Skin of body (tissue), 3 donors: ENCODE measurements at places on chromosomes 2 and 18.

DNA sequence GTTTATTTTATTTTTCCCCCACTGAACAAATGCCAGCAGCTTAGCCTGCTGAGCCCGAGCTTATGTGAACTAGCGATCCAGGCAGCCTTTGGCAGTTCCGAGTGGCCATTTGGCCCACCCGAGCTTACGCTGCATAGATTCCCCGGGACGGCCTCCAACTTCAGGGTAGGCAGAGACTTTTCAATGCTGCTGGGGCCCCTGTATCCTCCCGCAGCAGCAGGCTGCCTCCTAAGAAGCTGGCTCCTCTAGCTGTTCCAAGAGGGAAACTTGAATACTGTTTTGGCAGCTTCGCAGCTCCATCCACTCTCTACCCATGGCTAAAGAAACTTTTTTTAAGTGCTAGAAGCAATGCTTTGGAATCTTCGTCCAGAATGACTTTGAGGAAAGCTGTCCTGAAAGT lies 295.2 kb downstream of the SS18 start:
- no peak for DNase-seq

GRCh38 chr2:240226672-240227537 lies 86.4 kb upstream of the OTOS start:
- no peak for DNase-seq

GRCh38 chr2:157190151-157190550 lies 67.4 kb upstream of the GALNT5 start:
- no peak for DNase-seq

DNA sequence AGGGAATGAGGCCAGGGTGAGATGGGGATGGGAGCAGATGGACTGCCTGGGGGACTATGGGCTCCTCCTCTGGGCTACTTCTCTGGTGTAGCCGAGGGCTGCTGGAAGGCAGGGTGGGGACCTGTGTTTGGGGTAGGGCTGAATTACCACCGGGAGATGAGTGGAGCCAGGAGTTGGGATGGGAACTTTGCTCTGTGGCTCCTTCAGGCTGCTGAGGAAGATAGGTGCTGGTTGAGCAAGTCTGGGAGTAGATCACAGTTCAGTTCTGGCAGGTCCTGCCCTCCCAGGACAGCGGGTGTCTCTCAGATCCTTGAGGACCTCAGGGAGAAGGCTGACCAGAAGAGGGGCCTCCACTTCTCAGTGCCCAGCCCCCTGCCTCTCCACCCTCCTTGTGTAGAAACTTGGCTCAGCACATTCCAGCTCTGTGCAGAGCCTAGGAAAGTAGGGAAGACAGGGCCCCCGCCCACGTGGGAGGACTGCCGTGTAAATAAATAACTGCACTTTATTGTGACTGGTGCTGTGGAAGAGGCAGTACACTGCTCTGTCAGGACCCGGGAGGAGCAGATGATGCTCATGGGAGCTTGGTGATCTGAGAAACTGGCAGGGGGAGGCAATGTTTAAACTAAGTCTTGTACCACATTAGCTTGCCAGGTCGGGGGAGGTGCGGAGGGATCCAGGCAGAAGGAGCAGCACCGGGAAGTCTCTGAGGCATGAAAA lies 15.3 kb downstream of the TET3 start:
- no peak for DNase-seq

DNA sequence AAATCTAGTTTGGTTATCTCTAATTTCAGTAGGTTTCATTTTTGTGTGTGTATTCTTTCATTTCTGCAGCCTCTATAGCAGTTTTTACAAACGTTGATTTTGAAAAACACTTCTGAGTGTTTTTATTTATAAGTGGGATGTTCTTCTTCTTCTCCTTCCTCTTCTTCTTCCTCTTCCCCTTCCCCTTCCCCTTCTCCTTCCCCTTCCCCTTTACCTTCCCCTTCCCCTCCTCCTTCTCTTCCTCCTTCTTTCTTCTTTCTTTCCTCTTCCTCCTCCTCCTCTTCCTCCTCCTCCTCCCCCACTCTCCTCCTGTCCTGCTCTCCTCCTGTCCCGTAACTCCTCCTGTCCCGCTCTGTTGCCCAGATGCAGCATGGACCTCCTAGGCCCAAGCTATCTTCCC lies 4.2 kb downstream of the UGGT1 start:
- no peak for DNase-seq

DNA sequence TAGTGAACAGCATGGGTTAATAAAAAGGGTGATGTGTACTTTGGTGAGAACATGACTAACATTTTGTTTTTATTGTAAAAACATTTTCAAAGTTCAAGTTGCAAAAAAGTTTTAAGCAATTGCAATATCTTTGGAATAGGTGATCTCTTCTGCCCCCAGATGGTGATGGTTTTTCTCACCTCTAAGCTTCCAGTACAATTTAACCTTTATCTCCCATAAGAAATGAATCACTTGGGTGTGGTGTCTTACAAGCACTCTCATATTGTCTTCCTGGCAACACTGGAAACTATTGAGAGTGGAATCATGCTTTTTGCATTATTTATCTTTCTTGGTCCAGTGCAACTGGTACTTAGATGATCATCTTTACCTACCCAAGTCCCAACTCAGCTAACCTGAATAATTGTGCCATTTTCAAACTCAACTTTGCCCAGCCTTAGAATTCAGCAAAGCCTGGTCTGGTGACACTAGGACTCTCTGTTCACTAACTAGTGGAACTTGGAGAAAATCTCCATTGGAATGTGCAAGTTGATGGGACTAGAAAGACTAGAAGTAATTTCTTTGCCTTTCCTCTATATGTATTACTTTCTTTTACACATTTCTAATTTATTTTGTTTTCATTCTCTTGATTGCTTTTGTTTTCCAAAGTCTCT lies 964.7 kb upstream of the ZEB2 start:
- peak; percentile 6 for DNase-seq

GRCh38 chr2:164778723-164779122 lies 62.9 kb downstream of the COBLL1 start:
- DNase-seq, result no peak

DNA sequence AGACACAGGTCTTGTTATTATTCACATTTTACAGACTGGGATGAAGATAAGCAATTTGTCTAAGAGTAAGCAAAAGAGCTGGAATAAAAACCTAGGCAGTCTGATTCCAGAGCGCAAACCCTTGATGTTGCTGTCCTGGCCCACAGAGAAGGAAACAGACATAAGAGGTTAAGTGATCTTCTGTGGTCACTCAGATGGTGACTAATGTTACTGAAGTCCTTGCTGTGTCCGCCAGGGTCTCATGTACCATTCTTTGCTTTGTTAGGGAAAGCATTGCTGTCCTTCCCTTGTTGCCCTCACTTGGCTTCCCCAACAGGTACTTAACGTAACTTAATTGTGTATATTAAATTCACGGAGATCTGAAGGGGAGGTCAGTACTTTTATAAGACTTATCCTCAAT lies 14.9 kb upstream of the FAP start:
- no peak for DNase-seq

- DNase-seq, result no peak
Measured at GRCh38 chr2:41737888-41738287, 309.9 kb upstream of the PKDCC start.

- no peak for DNase-seq
Measured at GRCh38 chr18:51163543-51163942, 33.9 kb downstream of the MEX3C start.

DNA sequence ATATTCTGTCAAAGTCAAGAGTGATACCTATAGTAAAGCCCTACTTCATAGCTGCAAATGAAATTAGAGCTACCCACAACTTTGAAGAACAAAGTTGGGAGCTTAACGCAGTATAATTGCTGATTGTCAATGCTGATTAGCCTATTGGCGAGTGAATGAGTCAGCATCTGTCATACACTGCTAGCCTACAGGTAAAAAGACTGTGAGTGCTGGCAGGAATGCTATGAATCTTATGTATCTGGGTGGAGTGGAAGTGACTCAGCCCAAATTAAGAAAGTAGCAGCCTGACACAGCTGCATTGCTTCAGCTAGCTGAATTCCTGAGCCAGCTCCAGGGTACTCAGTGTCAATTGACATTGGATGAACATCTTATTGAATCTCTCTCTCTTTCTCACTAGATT lies 179.4 kb upstream of the DCC start:
- no peak for DNase-seq

- no peak for DNase-seq
Measured at GRCh38 chr2:88856409-88857135, 165.1 kb downstream of the RPIA start.

DNA sequence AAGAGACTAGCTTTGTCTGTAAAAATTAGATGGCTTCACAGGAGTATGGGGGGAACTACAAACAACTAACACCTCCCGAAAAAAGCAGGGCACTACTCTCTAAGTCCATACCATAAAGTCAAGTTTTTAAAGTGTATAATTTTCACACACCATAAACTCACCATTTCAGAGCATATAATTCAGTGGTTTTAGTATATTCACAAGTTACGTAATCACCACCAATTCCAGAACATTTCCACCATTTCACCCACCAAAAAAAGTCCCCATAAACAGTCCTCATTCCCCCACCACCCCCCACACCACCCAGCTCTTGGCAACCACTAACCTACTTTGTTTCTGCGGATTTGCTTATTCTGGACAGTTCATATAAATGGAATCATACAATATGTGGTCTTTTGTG lies 33.8 kb downstream of the CFAP36 start:
- DNase-seq, result no peak

DNA sequence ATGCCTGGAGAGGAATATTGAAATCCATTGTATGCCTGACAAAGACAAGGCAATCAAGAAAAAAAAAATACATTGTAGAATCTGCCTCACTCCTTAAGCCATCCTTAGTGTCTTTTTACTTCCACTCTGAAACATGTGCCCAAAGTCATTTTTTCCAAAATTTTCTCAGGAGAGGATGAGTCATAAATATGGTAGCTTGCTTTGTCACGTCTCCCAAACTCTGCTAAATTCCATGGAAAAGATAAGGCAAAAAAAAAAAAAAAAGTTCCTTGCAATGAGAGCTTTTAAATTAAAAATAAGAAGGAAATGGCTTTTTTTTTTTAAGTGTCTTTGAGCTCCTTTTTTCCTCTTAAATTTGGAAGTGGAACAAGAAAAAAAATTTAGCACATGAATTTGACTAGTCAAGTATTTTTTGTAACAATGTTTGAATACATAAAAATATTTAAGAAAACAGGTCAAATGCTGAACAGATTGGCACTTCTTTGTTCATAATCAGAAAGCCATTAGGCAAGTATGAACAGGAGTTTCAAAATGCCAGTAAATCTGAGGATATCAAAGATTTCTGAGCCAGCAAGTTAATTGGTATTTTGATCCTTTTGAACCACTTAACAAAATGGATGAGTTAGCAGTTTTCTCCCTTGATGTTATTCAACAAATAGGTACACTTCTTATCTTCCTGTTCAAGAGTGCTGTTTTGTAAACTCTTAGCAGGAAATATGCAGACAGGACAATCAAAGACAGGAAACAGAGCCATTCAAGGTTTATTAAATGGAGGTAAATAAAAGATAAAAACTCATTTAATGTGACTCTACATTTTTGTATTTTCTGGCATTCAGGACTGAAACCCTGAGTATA lies 247.3 kb upstream of the SP5 start:
- DNase-seq, result no peak

- no peak for DNase-seq
Measured at GRCh38 chr2:131535526-131535925, 7.8 kb downstream of the CCDC74A start.

DNA sequence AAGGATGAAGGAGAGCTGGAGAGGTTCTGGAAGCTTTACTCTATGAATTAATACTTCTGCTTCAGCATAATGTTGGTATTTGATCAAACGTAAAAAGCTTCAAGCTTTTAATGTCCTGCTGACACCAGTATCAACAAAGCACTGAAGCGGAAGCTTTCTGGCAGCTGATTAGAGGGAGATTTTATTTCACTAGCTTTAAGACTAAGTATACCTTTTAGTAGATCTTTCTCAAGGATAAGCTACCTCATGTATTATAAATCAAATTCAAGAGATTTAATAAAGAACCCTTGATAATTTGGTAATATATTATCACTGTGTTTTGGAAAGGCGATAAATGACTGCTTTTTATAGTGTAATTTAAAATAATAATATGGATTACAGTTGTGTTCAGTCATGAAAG lies 128.0 kb upstream of the CD302 start:
- DNase-seq, result no peak

DNA sequence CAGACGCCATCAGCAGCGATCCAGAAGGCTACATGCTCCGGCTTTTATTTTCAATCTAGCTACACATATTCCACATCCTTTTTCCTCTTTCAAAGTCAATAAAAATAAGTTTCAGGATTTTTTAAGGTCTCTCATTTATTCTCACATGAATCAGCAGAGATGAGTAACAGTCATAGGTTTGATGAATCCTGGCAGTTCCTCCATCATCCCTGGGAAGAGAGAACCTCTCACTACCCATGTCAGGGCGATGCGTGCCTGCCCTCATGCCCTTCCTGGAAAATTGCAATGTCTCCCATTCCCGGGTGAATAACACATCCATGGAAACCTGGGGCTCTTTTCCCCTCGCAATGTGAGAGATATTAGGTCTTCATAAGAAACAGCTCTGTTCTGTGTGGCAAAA lies 301.1 kb upstream of the SMIM21 start:
- no peak for DNase-seq

GRCh38 chr2:239775623-239776435 lies 249.3 kb downstream of the NDUFA10 start:
- DNase-seq, result peak; percentile 52

- no peak for DNase-seq
Measured at GRCh38 chr18:33424266-33424946, 16.1 kb downstream of the CCDC178 start.

DNA sequence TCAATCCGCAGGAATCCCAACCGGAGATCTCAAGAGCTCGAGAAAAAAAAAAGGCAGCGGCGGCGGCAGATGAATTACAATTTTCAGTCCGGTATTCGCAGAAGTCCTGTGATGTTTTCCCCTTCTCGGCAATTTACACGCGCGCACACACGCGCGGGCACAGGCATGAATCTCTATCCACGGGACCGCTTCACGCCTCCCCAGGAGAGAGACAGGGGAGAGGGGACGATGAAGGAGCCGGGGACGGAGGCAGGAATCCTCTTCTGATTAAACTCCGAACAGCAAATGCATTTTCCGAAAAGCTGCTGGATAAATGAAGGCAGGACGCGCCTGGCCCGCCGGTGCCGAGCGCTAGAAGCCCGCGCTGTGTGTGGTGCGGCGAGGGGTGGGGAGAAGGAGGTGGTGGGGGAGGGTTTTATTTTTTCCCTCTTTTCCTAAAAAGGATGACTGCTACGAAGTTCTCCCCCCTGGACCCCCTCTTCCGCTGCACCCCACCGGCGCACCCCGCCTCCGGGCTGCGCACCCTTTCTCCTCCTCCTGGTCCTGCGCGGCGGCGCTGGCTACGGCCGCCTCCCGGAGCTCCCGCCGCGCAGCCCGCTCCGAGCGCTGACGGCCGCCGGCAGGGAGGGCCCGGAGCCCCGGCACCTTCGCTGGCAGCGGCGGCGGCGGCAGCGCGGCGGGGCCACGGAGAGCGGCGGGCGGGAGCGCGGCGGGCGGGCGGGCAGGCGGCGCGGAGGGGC lies at the start of gene BCL2:
BCL2 (minus strand) TSS at position 387 of the 740 bp plus-strand sequence.
- peak; percentile 51 for DNase-seq
